ENCODE measurements at places on chromosomes 5 and 9.

- no peak for DNase-seq
These were observed 235.6 kb downstream of the ELAVL2 start for GRCh38 chr9:23590276-23591000.

DNA sequence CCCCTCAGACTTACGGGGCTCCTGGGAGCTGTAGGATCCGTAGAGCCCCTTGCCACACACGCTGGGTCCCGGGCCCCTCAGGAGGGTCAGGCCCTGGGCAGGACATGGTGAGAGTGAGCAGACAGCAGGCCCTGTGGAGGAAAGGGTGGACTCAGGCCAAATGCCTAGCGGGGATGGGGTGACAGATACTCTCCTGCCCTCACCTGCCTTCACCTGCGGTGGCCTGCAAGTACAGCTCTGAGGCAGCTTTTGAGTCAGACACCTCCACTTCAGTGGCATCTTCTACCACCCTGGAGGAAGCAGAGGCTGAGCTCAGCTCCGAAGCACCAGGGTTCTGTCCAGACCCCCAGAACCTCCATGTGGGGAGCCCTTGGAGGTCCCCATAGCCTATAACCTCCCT is 26.2 kb downstream of the SLC35A4 start:
- no peak for DNase-seq

GRCh38 chr5:136631186-136631585 is 265.8 kb upstream of the TRPC7 start:
- DNase-seq = no peak

DNA sequence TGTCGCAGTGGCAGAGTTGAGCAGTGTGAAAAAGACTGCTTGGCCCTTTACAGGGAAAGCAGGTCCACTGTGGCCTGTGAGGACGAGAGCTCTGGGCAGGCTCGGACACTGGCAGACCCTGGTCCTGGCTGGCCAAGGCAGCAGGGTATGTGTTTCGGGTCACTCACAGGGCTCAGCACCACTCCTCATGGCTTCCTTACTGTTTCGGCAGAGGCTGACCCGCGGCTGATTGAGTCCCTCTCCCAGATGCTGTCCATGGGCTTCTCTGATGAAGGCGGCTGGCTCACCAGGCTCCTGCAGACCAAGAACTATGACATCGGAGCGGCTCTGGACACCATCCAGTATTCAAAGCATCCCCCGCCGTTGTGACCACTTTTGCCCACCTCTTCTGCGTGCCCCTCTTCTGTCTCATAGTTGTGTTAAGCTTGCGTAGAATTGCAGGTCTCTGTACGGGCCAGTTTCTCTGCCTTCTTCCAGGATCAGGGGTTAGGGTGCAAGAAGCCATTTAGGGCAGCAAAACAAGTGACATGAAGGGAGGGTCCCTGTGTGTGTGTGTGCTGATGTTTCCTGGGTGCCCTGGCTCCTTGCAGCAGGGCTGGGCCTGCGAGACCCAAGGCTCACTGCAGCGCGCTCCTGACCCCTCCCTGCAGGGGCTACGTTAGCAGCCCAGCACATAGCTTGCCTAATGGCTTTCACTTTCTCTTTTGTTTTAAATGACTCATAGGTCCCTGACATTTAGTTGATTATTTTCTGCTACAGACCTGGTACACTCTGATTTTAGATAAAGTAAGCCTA is 15.7 kb downstream of the SQSTM1 start:
- peak; percentile 41 for DNase-seq

- peak; percentile 55 for DNase-seq
These were observed 5.6 kb upstream of the RNF44 start for GRCh38 chr5:176542596-176543427.

DNA sequence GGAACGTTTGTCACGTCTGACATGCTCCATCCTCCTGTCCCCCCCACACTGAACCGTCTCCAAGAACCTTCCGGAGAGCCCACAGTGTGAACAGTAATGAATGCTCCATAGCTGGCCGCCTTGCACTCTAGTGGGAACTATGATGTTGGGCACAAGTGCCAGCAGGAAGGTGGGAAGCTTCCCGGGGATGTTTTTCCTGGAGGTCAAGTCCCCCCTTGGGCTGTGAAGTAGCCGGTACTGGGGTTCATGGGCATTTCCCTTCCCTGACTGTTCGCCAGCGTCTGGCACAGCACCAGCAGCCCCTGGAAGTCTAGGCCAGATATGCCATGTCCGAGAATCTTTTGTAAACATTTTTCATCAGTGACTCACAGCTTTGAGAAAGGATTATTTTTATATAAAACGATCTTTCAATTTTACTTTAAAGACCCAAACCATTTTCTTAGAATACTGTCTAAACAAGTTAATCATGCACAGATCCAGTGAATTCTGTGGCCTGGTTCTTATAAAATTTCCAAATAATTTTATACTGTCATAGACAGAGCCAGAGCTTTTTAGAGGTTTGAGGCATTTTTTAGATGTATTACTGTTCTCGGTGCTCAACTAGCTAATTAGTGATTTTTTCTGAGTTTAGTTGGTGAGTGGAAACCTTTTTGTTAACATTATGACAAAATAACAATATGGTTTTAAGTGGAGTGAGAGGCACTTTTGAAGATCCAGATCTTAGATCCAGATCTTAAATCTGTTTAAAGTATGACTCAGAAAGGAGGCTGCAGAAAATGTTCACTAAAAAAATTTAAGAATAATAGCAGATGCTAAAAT is 11.6 kb downstream of the ABL1 start:
- DNase-seq = peak; percentile 45

DNA sequence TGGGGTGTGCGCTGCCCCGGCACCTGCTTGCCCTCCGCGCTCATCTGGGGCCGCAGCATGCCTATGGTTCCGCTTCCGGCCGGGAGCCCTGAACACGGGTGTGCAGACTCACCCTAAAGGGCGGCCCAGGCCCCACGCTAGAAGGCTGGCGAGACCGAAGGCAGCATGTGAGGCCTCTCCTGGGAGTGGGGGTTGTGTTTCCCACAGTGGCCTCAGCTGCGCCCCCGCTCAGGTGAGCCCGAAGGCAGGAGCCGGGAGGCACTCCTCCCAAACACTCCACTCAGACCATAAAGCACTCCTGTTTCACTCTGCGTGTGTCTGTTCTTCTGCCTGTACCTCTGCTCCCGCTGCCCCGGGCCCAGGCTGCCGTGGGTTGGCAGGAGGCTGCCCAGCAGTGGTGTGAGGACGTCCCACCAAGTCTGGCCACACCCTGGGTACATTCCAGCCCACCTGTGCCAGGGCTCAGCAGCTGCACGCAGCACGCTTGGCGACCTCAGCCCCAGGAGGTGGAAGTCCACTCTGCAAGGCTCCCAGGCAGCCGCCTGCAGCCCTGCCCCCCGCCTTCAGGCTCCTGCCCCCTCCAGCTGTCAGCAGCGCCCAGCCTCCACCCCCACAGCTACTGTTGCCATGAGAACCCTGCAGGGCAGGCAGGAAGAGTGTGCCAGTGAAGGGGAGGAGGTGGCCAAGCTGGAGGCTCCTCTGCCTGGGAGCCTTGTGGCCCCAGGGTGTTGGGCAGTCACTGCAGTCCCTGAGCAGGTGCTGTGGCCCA is 1.2 kb upstream of the AJM1 start:
- no peak for DNase-seq

DNA sequence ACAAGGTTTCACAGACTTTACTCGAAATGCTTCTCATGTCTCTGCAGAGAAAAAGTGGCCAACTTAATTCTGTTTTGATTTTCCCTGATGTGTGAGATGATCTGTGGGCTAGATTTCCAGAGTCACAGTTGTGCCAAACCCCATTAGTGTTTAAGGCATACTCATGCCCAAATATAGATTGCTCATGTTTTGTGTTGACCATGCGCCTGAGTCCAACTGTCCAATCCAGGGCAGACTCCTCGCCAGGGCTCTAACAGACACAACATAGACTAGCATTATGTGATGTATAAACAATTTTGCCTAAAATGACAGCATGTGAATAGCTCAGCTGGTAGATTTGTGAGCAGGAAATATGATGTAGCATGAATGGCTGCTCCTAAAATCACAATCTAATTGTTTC is 128.1 kb downstream of the PRDM6 start:
- no peak for DNase-seq

GRCh38 chr9:124774129-124774978 is 2.6 kb upstream of the OLFML2A start:
- DNase-seq = peak; percentile 90

DNA sequence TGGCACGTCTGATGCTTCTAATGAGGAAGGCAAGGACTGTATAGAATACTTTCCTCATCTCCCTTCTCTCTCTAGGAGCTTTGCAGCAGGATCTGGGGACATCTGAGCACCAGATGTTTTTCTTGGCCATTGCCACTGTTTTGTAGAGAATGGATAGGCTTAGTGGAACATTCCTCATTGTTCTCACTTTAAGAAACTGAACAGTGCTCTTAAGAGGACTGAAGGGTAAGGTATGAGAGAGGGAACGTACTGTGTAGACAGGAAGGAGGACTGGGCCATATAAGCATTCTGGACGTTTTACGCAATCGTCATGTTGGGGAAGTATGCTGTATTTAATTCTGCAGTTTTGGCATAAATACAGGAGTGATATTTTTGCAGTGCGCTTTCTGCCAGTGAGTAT is 70.6 kb downstream of the SMARCA2 start:
- DNase-seq = no peak

DNA sequence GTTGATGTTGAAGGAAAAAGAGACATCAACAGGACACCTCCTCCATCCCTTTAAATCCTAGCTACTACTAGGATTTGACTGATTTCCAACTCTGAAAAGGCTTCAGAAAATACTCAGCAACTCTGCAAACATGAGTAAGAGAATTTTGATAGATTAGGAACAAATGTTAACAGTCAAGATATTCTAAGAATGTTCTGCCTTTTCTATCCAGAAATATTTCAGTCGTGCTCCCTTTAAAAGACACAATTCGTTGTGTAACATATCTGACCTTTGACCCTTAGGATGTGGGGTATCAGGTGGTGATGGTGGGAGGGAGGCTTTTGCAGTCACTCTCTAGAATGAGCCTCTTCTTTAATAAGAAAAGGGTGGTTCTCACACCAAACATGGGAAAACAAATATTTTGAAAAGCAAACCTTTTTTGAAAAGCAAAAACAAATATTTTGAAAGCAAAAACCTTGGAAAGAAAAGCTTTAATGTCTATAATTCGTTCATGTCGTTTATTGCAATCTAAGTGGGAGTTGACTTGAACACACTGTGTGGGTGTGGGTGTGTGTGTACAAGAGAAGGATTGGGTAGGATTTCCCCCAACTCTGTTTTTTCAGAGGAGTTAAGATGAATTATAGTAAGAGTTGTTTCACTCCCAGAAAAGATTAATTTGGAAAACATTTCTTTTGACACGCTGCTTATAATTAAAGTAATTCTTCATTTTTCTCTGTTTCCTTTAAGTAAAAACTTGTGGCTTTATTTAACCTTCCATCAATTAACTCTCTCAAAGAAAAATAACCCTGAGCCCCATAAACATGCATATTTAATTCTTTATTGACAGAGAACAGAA is 152.8 kb downstream of the TMEM167A start:
- no peak for DNase-seq

DNA sequence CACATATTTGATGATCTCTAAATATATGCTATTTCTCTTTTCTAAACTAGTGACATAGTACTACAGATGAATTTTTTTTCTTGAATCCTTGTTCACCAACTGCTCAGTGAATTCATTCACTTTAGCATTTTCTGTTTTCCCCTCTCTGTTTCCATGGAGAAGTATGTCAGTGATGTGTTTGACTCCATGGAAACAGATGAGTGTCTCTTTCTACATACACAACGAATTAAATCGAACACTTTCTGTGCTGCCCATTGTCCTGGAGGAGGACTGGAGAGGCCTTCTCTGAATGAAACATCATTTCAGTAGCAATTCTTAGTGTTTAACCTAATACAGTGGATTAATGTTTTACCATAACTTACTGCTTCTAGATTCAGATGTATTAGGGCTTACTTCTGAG is 9.5 kb downstream of the INVS start:
- no peak for DNase-seq

DNA sequence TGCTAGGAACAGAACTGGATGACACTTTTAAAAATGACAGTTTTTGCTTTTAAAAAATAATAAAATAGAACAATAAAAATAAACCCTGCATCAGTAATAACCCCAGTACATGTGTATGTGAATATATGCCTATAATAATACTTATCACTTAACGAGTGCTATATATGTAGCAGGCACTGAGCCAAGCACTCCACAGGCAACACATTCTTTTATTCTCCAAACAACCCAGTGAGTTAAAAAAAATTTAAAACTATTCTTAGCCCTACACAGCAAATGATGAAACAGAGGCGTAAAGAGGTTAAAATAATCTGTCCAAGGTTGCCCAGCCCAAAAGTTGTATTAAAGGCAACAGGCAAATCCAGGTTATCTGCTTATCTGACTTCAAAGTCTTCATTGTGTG is 124.5 kb upstream of the SMIM23 start:
- DNase-seq = no peak

GRCh38 chr5:5025774-5026408 is 114.2 kb upstream of the ADAMTS16 start:
- DNase-seq = no peak

DNA sequence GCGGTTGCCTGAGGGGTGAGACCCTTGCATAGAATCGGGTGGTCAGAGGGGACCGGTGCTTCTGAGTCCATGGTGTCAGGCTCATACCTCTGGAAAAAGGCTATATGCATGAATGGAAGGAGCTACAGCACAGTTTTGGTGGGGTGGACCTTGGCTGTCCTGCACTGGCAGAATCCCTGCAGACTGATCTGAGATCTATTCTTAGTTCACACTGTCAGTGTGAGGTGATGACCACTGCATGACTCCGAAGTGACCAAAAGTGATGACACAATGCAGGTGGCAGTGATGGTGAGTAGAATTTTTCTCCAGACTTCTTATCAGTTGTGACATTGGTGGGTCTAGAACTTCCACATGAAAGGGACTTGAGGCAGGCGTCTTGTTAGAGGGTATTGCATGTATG is 105.2 kb upstream of the SLC28A3 start:
- no peak for DNase-seq

- DNase-seq = no peak
These were observed 115.8 kb downstream of the INSYN2B start for GRCh38 chr5:169864483-169864882.

GRCh38 chr9:125663127-125663526 is 43.9 kb downstream of the MAPKAP1 start:
- DNase-seq = no peak

DNA sequence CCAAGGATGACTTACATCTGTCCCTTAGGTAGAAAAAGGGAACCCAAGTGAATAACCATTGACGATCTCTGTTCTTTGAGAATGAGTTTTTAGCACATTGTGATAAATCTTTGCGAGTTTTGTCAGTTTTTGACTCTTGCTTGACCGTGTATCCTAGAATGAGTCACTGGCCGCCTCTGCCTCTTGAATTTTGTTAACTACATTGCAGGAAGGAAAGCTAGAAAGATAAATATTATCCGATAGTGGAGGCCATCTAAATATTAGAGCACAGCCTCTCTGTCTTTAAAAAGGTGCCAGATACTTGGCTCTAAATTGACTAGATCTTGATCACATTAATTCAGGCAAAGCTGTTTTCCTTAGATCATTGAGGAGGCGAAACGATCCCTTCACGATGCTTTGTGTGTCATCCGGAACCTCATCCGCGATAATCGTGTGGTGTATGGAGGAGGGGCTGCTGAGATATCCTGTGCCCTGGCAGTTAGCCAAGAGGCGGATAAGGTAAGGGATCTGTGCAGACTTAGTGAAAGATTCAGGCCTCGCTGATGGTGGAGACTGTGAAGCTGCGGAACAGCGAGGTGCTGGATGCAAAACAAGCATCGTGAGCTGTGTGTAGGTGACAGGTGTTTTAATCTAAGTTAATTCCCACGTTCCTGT is 12.2 kb downstream of the CCT5 start:
- DNase-seq = no peak
